ENCODE measurements at places on chromosomes 2 and 18. TPM values are rescaled to one million over a fixed set of nuclear protein-coding genes. Genes with fewer than 3 reads are reported as not detected.
A peak's percentile ranks its signal among the peaks of the same experiment; 100 is the strongest.

DNA sequence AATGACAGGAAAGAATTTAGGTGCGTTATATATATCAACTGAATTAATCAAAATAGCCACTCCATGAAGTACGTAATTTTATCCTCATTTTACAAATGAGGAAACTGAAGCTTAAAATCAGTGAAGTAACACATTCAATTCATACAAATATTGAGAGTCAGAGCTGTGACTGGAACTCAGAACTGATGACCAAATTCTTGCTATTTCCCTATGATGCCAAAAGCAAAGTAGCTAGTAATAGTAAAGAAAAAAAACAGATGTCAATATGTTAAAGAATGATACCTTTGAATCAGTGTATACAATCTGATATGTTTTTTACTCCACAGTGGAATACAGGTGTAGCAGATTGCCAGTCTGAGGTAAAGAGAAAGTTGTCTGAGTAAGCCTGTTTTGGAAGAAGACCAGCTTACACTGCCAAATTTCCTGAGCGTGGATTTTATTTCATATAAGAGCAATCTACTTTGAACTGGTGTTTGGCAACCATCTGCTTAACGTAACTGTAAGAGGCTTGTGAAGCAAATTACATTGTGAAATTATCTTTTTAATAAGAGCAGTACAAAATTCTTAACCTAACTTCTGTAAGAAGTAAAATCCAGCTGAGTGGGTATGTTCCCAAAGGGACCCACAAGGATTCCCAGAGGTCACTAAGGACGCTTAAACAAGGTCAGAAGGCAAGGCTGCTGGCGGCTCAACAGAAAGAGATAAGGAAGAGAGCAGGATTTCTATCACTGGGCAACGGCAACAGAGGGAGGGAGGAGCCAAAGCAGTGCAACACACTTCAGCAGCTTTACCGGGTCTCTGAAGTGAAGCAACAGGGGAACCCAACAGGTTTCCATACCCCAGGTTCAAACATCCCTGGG, 85.6 kb downstream of the IKZF2 start:
- H3K27ac ChIP-seq = no peak overlapping the region
- no peak overlapping the region for H3K4me3 ChIP-seq
- DNase-seq = no peak

GRCh38 chr2:16652296-16653082, 13.1 kb downstream of the CYRIA start:
- DNase-seq = no peak
- no peaks in the 10 kb centered on the region for H3K36me3 ChIP-seq

GRCh38 chr2:71598526-71598925, 145.2 kb downstream of the DYSF start:
- H3K27me3 ChIP-seq = no peaks in the 10 kb centered on the region
- no peak overlapping the region for H3K4me3 ChIP-seq
- no peak for DNase-seq
- no peaks in the 10 kb centered on the region for H3K36me3 ChIP-seq
- no peak overlapping the region for H3K27ac ChIP-seq
- H3K4me1 ChIP-seq = peaks cover 3% of the 10 kb centered on the region

DNA sequence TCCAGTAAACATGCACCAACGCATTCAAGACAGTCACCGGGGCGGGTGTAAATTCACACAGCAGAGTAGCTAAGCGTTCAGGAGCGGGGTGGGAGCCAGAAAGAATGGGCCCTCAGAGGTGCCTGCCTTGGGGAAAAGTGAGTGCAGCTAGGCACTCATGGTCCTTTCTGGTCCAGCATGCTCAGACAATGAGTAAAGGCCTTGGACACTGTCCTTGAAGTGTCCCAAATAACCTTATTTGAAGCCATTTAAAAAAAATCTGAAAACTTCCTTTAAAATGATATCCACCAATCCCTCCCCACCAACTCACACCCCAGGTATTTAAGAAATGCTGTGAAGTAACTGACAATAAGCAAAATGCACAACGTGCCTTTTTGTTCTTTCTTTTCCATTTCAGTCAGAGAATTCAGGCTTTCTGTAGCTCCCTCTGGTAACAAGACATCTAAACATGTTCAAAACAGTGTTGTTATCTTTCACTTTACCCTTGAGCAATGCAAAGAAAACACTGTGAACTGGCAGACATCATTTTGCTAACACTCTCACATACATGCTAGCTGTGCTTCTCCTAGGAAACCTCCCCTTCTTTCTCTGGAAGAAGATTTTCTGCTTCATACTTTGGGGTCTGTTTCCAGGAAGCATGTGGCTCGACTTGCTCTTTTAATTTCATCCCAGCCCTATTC, 445.1 kb upstream of the SPRED2 start:
- no peak overlapping the region for H3K4me3 ChIP-seq
- no peak for DNase-seq
- H3K4me1 ChIP-seq = no peaks in the 10 kb centered on the region
- H3K27ac ChIP-seq = no peak overlapping the region
- H3K36me3 ChIP-seq = no peaks in the 10 kb centered on the region
- H3K27me3 ChIP-seq = no peaks in the 10 kb centered on the region

- no peaks in the 10 kb centered on the region for H3K36me3 ChIP-seq
- H3K27ac ChIP-seq = no peak overlapping the region
- no peaks in the 10 kb centered on the region for H3K4me1 ChIP-seq
- no peak overlapping the region for H3K4me3 ChIP-seq
Observed at GRCh38 chr18:39513186-39513585, 1947.6 kb upstream of the CELF4 start.

- DNase-seq = no peak
- H3K27me3 ChIP-seq = no peaks in the 10 kb centered on the region
- H3K4me3 ChIP-seq = no peak overlapping the region
Observed at GRCh38 chr18:4549164-4549872, 94.2 kb upstream of the DLGAP1 start.

- no peaks in the 10 kb centered on the region for H3K27me3 ChIP-seq
- no peaks in the 10 kb centered on the region for H3K36me3 ChIP-seq
- no peaks in the 10 kb centered on the region for H3K4me1 ChIP-seq
- no peak overlapping the region for H3K27ac ChIP-seq
- DNase-seq = no peak
- no peak overlapping the region for H3K4me3 ChIP-seq
Observed at GRCh38 chr18:68429111-68429510, 285.8 kb downstream of the TMX3 start.

GRCh38 chr2:127475788-127476187, 50.5 kb downstream of the IWS1 start:
- H3K27me3 ChIP-seq = no peaks in the 10 kb centered on the region
- DNase-seq = no peak
- H3K27ac ChIP-seq = no peak overlapping the region
- no peak overlapping the region for H3K4me3 ChIP-seq
- no peaks in the 10 kb centered on the region for H3K36me3 ChIP-seq
- H3K4me1 ChIP-seq = no peaks in the 10 kb centered on the region

DNA sequence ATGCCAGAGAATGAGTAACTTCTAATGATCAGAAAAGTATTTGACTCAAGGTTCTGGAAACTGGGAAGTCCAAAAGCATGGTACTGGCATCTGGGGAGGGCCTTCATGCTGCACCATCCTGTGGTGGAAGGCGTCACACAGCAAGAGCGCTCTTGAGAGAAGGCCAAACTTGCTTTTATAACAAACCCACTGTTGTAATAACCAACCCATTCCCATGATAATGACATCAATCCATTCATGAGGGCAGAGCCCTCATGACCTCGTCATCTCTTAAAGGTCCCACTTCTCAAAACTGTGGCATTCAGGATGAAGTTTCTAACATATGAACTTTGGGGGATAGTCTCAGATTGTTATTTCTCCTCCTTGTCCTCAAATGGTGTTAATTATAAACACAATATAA, 67.8 kb downstream of the COA5 start:
- no peak overlapping the region for H3K27ac ChIP-seq
- no peak overlapping the region for H3K4me3 ChIP-seq
- H3K4me1 ChIP-seq = no peaks in the 10 kb centered on the region
- H3K36me3 ChIP-seq = peaks cover 2% of the 10 kb centered on the region
- no peak for DNase-seq

- no peak overlapping the region for H3K27ac ChIP-seq
- DNase-seq = peak; percentile 38
- H3K4me3 ChIP-seq = peak overlapping the region; percentile 3
- H3K36me3 ChIP-seq = no peaks in the 10 kb centered on the region
Observed at GRCh38 chr2:217478831-217479455, 523.9 kb downstream of the TNS1 start.

DNA sequence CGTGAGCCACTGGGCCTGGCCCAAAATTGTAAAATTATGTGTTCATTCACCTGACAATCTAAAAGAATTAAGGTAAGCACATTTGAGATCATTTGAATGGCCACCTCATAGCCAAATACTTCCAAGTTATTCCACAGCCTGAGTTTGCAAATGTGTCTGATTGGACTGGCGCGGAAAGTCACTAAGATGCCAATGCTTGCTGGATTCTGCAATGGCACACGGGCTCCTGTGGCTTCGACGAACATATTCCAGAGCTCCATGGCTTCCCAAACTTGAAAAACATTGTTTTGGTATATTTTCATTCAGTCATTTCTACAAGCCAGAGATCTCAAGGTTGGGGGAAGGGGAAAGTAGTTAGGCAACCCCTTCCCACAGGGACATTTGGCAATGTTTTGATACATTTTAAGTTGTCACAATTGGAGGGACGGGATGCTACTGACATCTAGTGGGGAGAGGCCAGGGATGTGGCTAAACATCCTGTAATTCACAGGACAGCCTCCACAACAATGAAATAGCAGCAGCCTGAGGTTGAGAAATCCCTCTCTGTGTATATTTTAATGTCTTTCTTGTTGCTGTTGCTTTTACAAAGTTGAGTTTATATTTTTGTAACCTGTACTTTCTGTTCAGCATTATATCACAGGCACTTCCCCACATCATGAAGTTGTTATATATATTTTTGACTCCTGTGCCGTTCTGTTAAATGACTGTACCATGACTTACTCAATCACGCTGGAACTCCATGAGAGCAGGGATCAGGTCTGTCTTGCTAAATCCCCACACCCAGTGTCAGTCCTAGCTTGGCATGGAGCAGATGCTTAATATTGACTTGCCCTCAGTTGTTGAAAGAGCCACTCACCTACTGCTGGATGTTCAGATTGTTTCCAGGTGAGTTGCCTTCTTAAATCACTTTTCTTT, 56.9 kb downstream of the COL4A4 start:
- H3K4me1 ChIP-seq = no peaks in the 10 kb centered on the region
- no peaks in the 10 kb centered on the region for H3K36me3 ChIP-seq
- no peak overlapping the region for H3K27ac ChIP-seq
- H3K27me3 ChIP-seq = no peaks in the 10 kb centered on the region

- no peak for DNase-seq
- no peaks in the 10 kb centered on the region for H3K27me3 ChIP-seq
- H3K4me1 ChIP-seq = no peaks in the 10 kb centered on the region
- no peak overlapping the region for H3K27ac ChIP-seq
Observed at GRCh38 chr2:191625016-191625415, 52.9 kb upstream of the NABP1 start.

DNA sequence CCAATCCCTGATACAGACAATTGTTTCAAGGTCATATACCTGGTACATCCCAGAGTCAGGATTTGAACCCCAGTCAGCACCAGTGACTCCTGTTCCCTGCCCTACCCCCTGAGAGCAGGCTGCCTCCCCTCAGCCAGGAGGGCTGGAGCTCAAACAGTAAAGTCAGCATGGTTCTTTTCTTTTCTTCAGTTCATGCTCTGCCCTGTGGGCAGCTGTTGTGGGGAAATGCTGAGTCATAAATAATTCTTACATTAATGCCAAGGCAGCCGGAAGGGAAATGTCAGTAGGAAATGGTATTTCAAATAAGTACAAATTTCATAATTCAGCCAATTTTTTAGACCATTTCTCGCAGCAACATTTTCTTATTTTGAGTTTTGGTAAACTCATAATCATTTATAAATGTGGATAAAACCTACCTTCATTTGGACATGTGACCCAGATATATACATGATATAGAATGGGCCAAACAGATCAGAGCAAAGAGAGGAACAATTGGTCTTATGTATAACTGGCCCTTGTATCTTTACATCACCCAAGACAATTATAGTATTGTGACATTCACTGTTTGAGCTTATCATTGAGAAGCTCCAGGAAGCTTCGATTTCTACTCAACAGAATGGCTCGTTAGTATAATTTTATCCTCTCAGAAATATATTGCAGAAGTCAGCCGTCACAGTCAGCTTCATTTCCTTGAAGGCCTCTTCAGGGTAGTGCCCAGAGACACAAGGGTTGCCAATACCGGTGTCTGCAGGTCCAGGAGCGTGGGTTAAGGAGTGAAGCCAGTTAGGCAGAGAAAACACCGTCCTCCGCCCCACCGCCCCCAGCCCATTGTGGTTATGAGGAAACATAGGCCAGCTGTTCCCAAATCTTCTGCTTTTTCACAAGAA, 28.0 kb upstream of the SCYGR1 start:
- H3K27me3 ChIP-seq = no peaks in the 10 kb centered on the region
- no peaks in the 10 kb centered on the region for H3K36me3 ChIP-seq
- H3K4me1 ChIP-seq = no peaks in the 10 kb centered on the region
- H3K27ac ChIP-seq = peak overlapping the region; percentile 8
- no peak overlapping the region for H3K4me3 ChIP-seq
- peak; percentile 38 for DNase-seq

DNA sequence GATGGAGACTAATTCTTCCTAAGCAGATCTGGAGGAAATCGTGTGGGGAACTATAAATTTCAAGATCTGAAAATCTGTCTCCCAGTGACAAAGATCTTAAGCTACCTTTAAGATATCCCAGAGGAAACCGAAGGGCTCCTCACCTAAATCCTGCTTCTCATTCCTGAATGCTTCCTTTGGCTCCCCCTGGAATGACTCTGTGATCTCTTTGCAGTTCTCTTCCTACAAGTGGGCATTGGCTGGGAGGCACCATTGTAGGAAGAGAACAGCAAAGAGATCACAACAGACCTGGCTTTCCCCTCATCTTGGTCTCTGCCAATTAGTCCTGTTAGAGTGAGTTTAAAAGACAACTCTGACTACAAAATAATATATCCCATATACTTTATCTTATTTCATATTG, 70.0 kb upstream of the KCNH7 start:
- no peaks in the 10 kb centered on the region for H3K36me3 ChIP-seq
- H3K27me3 ChIP-seq = no peaks in the 10 kb centered on the region
- no peaks in the 10 kb centered on the region for H3K4me1 ChIP-seq
- no peak overlapping the region for H3K27ac ChIP-seq
- H3K4me3 ChIP-seq = no peak overlapping the region

DNA sequence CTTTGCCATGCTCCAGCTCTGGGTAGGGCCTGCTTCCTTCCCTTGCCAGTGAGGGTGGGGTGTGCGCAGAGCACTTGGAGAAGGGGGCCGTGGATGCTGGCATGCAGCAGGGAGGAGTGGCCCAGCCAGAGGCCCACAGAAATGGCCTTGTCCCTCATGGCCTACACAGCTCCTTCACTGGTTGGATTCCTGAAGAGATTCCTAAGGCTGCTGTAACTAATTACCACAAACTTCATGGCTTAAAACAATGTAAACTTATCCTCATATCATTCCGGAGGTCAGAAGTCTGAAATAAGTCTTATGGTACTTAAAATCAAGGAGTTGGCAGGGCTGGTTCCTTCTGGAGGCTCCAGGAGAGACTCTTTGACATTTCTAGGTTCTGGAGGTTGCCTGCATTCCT, 195.2 kb downstream of the GLI2 start:
- no peak overlapping the region for H3K27ac ChIP-seq
- H3K4me1 ChIP-seq = no peaks in the 10 kb centered on the region
- no peak overlapping the region for H3K4me3 ChIP-seq
- no peaks in the 10 kb centered on the region for H3K36me3 ChIP-seq
- DNase-seq = no peak
- H3K27me3 ChIP-seq = no peaks in the 10 kb centered on the region

PSMG2 gene
- 66.2 TPM for total RNA-seq

SRD5A2 gene
- 0.22 TPM for total RNA-seq

SNED1 gene
- 42.1 TPM for total RNA-seq

GALNT14 gene
- 84.6 TPM for total RNA-seq

CREG2 gene
- total RNA-seq = 0.69 TPM
